Left colon (tissue), 2 donors: ENCODE measurements at places on chromosomes 16 and 17.
A peak's percentile ranks its signal among the peaks of the same experiment; 100 is the strongest.

DNA sequence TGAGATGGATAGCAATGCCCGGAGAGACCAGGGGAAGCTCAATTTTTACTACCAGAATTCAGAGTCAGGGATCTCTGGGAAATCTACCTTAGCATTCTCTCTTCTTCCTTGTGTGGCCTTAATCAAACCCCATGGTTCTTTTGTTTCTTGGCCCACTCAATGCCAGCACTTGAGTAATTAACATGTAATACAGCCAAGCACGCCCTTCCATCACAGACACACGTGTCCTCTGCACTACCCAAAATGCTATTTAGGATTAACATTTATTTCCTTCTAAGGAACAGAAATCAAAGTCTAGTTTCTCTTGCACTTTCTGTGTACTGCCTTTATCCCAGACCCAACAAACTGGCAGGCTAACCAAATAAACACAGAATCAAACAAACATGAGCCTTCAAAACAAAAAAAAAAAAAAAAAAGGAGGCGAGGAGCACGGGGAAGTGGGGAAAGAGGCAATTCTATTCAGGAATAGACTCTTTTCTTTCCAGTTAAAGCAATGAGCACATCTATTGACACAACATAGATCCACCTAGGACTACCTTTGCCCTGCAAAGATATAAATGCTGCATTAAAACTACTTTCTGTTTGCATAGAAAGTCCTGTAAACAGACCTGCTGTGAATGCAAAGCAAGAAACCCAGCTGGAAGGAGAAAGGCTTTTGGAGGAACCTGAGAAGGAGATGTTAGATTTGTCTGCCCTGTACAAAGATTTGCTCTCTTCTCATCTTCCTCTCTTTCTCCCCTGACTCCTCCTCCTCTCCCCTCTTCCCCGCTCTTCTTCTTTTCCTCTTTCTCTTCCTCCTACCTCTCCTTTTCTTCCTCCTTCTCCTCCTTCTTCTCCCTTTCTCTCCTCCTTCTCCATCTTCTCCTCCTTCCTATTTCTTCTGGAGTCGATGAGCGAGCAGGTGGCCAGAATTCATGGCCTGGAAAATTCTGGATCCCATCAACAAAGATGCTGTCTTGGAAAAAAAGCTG is 294.4 kb downstream of the NPIPA8 start:
- peak; percentile 34 for DNase-seq

DNA sequence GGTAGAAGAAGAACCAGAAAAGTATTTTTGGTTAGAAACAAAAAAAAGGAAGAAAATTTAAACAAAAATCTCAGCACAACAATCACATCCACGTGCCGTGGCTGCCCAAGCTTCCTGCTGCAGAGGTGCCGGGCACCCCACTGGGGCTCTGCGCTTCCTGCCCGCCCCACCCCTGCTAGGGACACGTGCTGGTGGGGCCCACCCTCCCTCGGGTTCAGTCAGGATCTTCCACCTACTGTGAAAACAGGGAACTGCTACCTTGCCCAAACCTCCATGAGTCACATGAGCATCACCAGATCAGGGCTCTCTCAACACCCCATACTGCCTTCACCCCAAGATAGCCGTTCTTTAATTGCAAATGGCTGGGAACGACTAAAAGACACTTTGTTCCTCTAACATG is 24.4 kb upstream of the CYTH1 start:
- DNase-seq, result no peak

GRCh38 chr16:2008009-2008526 is 1.6 kb downstream of the ZNF598 start:
- DNase-seq, result peak; percentile 57

- no peak for DNase-seq
These were observed 39.2 kb upstream of the PRSS54 start for GRCh38 chr16:58333985-58334384.

DNA sequence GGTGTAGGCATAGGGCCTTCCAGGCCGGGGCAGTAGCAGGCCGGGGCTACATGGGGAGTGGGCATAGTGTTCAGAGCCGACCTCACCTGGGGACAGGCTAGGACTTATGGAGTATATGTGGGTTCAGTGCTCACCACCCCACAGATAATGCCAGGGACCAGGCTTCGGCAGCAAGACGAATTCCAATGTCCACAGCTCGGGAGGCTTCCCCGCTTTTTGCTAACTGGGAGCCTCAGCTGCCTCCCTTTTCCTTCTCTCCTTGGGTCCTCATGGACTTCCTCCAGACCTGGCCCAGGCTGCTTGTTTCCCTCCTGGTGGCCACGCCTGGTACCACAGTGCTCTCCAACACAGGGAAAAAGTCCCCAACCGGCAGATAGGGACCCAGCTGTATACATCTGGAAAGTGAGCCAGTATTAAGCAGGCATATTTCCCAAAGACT is 20.1 kb upstream of the SLC46A1 start:
- DNase-seq, result peak; percentile 33

DNA sequence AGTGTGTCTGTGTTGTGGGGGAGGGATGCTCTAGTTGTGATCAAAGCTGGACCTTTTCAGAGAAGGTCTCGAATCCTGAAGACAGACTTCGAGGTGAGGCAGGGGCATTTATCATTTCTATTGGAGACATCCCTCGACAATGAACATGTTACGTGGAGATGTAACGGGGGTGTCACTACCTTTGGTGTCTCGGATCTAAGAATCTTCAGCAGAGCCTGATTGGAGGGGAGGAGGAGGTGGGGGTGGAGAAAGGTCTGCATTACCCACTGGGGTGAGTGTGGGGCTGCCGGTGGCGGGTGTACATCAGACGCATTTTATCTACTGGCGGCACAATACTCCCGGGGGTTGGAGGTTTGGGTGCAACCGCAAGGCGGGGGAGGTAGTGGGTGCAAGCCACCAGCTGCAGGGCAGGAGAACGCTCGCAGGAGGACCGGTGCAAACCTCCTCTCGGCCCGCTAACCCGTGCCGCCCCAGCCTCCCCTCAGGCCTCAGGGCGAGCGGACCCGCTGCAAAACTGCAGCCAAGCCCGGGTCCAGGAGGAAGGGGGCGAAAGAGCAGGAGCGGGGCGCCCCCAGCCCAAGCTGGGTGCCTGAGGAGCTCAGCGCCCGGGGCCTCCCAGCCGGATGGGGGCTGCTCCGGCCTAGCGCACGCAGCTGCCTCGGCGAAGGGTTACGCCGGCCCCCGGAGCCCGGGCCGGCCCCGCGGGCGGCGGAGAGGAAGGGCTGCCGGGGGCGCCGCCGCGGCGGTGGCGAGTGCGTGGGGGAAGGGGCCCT is 735 bp downstream of the ZNF652 start:
- peak; percentile 68 for DNase-seq

DNA sequence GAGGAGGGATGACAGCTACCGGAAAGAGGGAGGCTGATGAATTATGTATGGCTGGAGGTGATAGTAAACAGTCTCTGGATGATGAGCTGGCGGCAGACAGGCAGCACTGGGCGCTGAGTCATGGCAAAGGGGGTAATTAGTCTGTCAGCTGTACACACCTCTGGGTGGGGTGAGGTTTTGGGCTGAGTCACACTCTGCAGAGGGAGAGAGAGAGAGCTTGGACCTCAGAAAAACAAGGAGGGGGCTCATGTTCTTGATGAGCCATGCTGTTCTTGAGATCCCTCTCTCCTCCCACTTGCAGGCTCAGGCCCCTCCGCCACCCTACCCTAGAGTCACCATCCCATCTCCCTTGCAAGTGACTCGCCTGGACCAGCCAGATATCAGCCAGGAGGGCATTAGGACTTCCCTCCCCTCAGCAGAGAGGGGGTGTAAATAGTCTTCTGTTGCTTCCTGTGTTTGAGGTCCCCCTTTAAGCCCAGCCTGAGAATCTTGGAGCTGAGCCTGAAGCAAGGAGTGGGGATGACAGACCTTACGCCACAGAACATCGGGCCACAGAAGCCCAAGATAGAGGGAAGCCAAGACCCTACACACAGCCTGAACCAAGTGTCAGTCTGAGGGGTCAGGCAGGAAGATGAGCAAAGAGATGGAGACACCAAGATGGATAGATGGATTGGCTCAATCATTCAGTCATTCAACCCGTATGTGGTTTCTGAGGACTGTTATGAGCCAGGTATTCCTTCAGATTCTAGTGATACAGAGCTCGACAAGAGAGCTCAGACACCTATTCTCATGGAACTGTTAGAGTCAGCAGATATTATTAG is 383.2 kb upstream of the CCL2 start:
- DNase-seq, result no peak

DNA sequence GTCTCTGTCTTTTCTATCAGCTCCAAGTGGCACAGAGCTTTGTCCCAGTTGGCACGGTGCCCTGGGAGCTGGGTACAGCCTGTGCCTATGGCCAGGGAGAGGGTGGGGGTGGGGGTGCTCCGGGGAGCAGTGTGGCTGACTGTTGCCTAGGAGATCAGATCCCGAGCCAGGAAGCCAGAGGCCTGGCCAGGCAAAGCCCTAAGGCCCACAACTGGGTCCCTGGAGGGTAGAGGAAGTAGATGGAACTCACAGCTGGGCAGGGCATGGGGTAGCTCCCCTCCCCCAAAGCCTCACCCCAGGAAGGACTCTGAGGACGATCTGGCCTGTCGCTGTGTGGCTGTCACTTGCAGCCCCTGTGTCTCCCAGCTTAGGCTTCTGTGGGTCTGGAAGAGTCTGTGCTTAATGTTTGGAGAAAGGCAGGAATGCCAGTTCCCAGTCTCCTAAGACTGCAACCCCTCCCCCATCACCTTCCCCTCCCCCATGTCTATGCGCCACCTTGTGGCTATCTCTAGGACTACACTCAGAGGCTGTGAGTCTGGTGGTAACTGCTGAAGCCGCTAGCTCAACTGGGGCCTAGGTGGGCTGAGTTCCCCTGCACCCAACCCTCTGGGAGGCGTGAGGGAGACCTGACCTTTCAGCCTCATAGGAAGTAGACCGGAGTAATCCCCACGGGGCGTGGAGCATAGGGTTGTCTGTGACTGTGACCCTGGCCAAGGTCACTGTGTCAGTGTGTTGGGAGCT is 12.6 kb downstream of the THRA start:
- DNase-seq, result peak; percentile 94

DNA sequence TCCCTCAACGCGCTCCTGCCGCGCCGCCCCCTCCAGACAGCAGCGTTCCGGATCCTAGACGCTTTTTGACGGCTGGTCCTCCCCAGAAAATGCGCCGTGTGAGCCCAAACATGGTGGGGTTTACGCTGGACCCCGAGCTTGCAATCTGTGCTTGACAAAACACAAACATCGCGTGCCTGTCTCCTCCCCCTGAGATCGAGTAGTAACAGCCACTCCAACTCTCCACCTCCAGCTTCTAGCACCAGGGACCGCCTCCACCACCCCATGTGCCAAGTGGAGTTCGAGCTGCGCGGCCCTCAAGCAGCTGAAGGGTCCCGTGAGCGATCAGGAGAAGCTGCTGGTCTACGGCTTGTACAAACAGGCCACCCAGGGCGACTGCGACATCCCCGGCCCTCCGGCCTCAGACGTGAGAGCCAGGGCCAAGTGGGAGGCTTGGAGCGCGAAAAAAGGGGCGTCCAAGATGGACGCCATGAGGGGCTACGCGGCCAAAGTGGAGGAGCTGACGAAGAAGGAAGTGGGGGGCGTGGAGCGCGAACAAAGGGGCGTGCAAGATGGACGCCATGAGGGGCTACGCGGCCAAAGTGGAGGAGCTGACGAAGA is 656 bp upstream of the GEMIN4 start:
- DNase-seq, result peak; percentile 66

DNA sequence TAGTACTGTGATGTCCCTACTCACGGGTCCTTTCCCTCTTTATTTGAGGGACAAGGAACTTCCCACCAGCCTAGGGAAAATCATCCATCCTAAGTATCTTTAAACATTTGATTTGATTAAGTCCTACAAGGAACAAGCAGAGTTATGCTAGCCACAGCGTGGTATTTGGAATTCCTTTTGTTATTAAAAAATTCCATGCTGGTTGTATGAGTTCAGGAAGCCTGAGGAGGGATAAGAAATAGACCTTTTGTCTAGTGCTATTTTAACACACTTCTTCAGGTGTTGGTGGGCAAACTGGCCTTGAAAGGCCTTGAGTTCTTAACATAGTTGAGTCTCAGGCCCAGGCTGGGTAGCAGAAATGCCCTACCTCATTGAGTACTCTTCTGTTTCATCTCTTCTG is 105.4 kb upstream of the TBX2 start:
- no peak for DNase-seq

GRCh38 chr16:31251435-31251834 is 8.3 kb upstream of the ITGAM start:
- no peak for DNase-seq

- DNase-seq, result no peak
These were observed 198.4 kb downstream of the MSI2 start for GRCh38 chr17:57454729-57455062.

DNA sequence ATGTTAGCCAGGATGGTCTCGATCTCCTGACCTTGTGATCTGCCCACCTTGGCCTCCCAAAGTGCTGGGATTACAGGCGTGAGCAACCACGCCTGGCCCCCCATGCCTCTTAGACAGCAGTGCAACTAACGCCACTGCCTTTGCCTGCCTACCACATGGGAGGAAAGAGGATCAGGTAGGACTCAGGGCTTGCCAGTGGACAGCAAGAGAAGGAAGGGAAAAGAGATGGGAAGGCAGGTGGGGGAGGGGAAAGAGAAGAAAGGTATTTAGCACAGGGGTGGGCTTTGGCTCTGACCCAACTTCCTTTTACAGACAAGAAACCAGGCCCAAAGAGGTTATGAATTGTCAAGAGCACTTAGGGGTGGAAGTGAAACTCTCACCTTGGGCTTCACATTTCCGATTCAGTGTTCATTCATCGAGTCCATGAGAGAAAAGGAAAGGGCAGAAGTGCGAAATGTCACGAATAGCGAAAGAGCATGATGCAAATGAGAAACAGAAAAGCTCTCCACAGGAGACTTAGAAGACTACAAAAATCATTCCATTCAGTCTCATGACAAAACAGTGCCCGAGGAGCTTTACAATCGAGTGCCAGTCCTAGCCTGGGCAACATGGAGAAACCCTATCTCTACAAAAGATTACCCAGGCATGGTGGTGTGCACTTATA is 36.4 kb downstream of the CDK5R1 start:
- peak; percentile 21 for DNase-seq

DNA sequence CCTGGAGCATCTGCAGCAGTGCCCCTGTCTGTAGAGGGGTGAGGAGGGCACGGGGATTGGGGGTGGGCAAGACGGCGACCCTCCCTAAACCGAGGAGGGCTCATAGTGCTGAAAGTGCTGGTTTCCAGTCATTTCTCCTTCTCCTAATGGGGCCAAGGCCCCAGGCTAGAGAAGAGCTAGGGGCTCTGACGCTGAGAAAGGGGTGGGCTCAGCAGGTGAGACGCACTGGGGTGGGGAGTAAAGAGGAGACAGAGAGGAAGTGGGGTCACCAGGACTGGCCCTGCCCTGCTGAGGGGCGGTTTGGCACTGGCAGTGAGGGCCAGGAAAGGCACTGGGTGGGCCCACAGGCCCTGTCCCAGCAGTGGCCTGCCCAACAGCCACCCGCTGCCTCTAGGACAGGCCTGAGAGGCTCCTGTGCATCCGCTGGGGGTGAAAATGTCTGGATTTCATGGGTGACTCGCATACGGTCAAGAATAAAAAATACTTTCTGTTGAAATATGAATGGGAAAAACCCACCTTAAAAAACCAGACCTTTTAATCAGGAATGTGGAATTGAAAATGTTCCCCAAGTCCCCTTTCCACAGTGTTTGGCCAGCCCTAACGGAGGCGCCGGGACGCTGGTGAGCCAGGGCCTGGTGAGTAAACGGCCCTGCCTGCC is 122.4 kb upstream of the SMURF2 start:
- DNase-seq, result no peak

DNA sequence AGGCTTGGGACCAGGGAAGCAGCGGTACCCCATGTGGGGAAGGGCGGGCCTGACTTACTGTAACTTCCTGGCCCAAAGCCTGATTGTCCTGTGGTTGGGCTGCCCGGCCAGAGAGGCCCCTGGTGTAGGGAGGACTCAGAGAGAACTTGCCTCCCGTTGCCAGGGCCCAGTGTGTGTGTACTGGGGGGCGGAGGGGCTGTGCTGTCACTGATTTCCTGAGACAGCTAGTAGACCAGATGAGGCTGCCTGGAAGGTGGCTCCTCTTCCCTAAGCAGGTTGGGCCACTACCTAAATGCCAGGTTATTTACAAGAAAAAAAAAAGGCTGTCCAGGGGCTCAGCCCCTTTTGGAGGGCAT is 16.7 kb downstream of the SOCS3 start:
- peak; percentile 68 for DNase-seq
